CD4-positive, alpha-beta T cell (primary cell): ENCODE measurements at places on chromosomes 4 and X. TPM values are rescaled to one million over a fixed set of nuclear protein-coding genes. Genes with fewer than 3 reads are reported as not detected.
A peak's percentile ranks its signal among the peaks of the same experiment; 100 is the strongest.

- DNase-seq, result no peak
Measured at GRCh38 chr4:183333983-183334382, 11.8 kb upstream of the CLDN24 start.

DNA sequence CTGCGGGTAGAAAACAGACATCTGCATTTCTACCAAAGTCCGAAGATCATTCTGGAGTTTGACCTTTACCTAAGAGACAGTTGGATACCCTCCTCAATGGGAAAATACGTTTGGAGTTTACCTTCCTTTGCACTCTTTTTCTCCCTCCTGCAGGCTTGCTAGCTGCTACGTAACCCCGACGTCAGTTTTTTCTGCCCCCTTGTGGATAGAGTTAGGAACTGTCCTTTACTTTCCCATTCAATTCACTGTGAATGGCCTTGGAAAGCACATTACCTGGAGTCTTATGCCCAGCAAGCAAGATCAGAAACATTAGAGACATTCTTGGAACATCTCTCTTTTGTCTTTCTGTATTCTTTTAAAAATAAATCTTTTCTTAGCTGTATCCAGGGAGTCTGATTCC is 250.7 kb downstream of the NAP1L3 start:
- DNase-seq, result no peak

PFKFB1 gene
- 0.49 TPM for total RNA-seq

- DNase-seq, result no peak
Measured at GRCh38 chr4:168633496-168633895, 136.6 kb downstream of the PALLD start.

DNA sequence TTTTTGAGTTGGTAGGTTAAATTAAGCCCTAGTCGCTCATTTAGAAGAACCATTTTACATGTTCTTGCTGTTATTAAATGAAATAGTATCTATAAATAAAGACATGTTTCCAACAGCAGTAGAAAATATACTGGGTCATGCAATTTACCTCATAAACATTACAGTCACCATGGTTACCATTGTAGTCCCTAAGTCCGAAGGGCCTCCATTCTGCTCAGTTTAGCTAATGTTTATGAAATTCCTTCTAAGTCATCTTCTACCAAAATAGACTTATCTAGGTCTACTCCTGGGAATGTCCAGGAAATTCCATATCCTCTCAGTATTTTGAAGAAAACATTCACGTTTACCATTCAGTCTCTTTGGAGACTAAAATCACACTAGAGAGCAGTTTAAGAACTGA is 292.5 kb upstream of the DCAF8L1 start:
- no peak for DNase-seq

DNA sequence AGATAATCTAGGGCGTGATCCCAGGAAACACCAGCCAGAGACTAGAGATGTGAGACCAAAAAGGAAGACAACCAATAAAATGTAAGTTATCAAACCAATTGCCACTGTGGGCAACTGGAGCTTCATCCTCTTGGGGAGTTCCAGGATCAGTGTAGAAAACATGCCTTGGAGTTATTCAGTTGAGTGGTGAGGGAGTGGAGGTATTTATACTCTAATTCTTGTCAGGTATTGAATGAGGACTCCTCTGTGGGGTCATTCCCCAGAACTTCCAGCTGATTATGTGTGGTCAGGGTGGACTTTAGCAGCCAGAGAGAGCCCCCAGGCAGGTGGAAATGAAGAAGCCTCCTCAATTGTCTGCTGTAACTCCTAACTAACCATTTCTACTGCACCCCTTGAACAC is 144.0 kb upstream of the PRPS2 start:
- DNase-seq, result no peak

- DNase-seq, result no peak
Measured at GRCh38 chr4:72391281-72391680, 177.7 kb downstream of the ADAMTS3 start.

- no peak for DNase-seq
Measured at GRCh38 chr4:96473246-96473645, 633.4 kb downstream of the PDHA2 start.

GRCh38 chr4:169682372-169683047 is 62.1 kb downstream of the CLCN3 start:
- DNase-seq, result no peak

GRCh38 chr4:173169428-173170181 is 994 bp downstream of the GALNT7 start:
- peak; percentile 26 for DNase-seq

DNA sequence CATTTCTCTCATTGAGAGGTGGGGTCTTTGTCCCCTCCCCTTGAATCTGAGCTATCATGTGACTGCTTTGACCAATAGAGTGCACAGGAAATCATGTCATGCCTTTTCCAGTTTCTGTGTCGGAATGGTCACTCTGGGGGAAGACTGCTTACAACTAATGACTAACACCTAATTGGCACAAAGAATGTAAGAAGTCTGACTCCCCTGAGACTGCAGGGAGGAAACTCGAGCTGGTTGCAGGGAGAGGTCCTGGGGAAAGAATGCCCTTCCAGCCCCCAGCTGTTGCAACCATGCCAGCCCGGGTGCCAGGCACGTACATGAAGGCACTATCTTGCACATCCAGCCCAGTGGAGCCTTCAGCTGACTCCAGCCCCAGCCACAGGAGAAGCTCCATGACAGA is 254.2 kb downstream of the DHX15 start:
- no peak for DNase-seq

ADGRG2 gene
- total RNA-seq, result not detected

DNA sequence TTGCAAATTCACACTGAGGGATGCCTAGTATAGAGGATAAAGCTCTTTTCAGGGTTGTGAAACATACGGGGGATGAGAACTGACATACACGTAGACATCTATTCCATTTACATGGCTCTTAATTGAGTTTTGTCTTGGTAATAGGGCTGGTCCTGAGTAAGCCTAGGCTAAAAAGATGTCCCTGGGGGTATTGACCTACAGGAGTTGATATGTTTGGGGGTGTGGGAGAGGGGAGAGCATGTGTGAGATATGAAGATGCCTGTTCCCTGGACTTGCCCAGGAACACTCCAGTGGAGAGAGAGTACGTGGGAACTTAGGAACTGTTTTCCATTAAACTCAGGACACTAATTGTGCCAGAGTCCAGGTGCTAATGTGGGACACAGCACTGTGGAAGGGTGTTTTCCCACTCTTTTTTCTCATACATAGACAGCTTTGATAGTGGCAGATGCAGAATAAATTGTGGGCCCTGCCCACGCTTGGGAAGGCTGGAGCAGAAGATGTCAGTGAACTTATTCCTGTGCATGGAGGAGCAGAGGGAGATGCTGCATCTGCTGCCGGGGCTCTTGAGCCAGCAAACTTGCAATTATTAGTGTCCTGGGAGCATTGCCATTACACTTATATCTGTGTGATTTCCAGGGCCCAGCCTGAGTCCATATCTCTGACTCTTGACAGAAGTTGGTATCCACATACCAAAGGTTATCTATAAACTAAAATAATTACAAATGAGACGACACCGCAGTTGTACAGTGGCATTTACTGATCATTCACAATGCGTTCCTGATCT is 20.7 kb downstream of the SYNPO2 start:
- no peak for DNase-seq

DNA sequence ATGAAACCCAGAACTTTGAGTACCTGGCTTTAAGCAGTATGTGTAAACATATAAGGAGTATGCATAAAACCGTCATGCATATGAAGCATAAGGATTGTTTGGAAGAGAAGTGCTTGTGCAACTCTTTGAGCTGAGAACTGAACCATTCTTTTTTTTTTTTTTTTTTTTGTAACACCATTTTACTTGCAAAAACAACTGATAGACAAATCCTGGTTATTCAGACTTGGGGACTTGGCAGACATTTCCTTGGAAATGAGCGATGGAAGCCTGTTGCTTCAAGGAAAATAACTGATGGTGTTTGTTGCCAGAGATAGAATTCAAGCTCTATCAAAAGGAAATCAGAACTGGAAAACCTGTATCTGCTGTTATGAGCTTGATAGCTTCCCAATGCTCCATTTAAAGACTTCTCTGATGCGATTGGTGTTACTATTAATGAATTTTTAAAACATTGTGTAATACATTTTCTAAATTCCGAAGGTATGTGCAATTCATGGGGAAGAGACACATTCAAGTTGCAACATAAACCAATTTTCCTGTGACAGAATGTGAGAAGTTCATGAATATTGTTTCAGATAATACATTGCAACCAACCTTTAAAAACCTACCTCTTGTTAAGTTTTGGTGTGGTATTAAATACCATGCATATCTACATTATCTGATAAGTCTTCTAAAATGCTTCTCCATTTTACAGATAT is 47.0 kb upstream of the FAT1 start:
- DNase-seq, result no peak

UTP3 gene
- 19.2 TPM for total RNA-seq

GRCh38 chr4:124067046-124067445 is 645.5 kb downstream of the ANKRD50 start:
- DNase-seq, result no peak

DNA sequence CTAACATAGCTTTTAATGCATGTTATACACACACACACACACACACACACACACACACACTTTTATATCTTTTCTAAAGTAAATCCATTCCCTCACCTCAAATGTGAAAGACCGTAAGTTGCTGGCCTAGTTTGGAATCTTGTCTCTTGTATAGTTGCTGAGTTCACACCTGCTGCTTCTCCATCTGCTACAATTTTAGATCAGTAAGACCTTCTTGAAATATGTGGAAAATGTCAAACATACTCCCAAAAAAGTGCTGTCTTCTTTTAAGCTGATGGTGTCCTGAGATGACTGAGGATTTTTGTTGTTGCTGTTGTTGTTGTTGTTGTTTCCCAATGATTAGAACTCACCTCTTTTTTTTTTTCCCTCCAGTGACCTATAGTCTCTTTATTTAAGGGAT is 121.3 kb downstream of the SNCA start:
- no peak for DNase-seq

- no peak for DNase-seq
Measured at GRCh38 chr4:144658903-144659302, 12.9 kb downstream of the HHIP start.

GRCh38 chr4:95155759-95156451 is 392.9 kb downstream of the UNC5C start:
- peak; percentile 58 for DNase-seq

- no peak for DNase-seq
Measured at GRCh38 chr4:181504924-181505323, 738.3 kb upstream of the TENM3 start.

ARHGEF38 gene
- total RNA-seq, result not detected

GRCh38 chr4:22877486-22878052 is 184.8 kb downstream of the GBA3 start:
- no peak for DNase-seq

- no peak for DNase-seq
Measured at GRCh38 chr4:185341841-185342240, 53.9 kb downstream of the LRP2BP start.

BEND2 gene
- total RNA-seq, result not detected

GRCh38 chr4:16608123-16608522 is 290.3 kb downstream of the LDB2 start:
- DNase-seq, result no peak

GRCh38 chr4:155001251-155001650 is 207.2 kb upstream of the NPY2R start:
- no peak for DNase-seq

FRMPD4 gene
- not detected for total RNA-seq

DNA sequence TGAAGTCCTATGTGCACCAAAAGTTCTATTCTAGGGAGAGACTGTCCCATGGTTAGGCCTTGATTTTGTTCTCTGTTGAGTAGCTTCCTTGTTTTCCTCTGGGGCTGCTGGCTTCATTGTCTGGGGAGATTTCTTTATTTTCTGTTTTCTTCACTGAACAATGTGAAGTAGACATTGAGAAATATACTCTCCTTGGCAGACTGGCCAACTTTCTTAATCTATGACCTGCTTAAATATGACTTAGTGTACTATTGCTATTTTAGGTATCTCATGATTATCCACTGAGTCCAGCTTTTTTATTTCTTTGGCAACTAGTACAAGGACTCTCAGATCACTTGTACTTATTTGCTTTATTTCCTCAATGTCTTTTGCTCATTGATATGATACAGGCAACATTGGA is 1594.6 kb downstream of the ARAP2 start:
- DNase-seq, result no peak

DNA sequence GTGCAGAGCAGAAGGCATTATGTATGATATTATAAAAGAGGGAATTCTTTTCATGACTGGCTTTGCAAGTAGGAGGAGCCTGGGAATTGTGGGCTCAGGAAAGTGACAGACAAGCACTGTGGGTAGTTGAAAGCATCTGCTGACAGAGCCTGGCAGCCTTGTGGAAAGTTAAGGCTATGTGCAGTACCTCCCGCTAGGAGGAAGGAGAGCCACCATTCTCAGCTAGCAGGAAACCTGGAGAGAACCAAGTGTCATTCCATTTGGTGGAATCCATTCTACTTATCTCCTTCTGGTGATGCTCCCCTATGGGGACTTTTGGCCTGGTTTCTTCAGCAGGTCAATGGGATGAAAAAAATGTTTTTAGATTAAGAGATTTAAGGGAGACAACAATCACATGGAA is 81.8 kb downstream of the ASB9 start:
- DNase-seq, result no peak

DNA sequence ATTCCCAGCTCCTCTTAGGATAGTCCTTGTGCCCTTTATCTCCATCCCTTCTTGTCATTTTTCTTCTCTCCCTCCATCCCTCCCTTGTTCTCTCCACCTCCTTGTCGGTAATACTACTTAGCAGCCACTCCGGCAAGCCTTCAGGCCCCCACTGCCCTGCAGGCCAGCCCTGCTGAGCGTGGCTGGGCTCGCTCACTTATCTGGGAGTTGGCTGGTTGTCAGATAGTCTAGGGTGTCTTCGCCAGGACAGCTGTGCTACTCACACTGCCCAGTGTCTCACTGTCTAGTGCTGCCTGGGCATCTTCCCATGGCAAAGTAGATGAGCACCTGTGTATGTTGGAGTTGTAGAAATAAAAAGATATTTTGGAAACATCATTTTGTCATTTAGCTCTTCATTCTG is 75.0 kb downstream of the STK32B start:
- no peak for DNase-seq

DNA sequence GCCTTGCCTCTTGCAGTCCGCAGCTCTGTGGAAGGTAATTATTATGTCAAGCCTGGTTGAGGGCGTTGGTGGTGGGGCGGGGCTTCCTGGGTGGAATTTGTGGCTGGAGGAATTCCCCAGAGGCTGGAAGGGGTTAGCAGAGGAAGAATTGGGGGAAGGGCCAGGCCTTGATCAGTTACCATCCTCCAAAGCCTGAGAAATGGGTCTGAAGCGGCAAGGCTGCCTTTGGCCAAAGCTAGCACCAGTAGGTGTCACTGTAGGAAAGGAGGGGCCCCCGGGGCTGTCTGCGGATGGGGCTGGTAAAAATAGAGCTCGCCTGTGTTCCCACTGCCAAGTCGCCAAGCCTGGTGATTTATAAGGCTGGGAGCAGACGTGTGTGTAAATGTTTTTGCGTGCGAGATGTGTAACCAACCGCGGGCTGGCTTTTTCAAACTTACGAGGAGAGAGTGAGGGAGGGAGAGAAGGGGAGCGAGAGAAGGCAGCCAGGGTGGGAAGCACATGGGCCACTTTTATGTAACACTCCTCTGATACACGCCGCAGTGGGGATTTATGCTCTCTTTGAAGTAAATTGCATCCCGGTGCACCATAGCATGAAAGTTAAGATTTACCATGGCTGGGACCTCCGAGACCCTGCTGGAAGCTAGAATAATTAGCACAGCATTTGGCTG is 367.0 kb downstream of the BCOR start:
- peak; percentile 50 for DNase-seq

ZNF718 gene
- total RNA-seq, result 7.4 TPM

- no peak for DNase-seq
Measured at GRCh38 chr4:153433754-153434105, 32.4 kb upstream of the TMEM131L start.
